Hematopoietic multipotent progenitor cell (in vitro differentiated cells): ENCODE measurements at places on chromosomes 6 and 20. TPM values are rescaled to one million over a fixed set of nuclear protein-coding genes. Genes with fewer than 3 reads are reported as not detected.

ESR1 gene
- 1.9 TPM for total RNA-seq

GRCh38 chr6:134703206-134703605 is 246.7 kb downstream of the ALDH8A1 start:
- DNase-seq = no peak

GRCh38 chr6:74805916-74806696 is 399.7 kb downstream of the COL12A1 start:
- no peak for DNase-seq

DNA sequence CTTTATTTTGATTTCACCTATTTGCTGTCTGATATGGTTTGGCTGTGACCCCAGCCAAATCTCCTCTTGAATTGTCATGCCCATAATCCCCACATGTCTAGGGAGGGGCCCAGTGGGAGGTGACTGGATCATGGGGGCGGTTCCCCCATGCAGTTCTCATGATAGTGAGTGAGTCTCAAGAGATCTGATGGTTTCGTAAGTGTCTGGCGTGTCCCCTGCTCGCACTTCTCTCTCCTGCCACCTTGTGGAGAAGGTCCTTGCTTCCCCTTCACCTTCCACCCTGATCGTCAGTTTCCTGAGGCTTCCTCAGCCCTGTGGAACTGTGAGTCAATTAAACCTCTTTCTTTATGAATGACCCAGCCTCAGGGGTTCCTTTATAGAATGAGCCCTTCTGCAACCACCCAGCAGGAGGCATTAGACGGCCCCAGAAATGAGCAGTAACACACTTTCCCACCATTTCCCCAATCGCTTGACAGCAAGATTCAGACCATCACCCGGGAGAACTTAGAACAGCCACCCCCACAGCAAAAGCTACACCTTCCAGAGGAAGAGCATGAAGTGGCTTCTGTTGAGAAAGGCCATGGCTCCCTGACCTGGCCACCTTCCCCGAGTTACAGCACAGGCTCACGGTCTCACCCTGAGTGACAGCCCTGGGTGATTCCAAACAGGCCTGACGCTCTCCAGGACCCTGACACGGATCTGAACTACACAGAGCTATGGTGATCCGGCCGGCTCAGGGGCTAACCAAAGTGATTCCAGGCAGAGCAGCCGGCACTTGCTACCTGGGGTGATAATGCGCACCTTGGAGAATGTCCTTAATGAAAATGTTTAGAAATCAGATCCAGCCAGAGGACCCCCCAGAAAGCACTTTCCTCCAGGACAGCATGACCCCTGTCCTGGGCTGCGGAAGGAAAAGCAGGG is 131.2 kb upstream of the CDH4 start:
- no peak for DNase-seq
